Fibroblast of skin of right biceps (primary cell): ENCODE measurements at places on chromosomes 4 and X.

- peak; percentile 19 for DNase-seq
These were observed 95.9 kb downstream of the RASL11B start for GRCh38 chr4:52957835-52958631.

- DNase-seq, result no peak
These were observed 595.3 kb downstream of the BCOR start for GRCh38 chrX:39502486-39502885.

GRCh38 chr4:24372881-24373280 lies 211.5 kb downstream of the DHX15 start:
- DNase-seq, result no peak

- DNase-seq, result no peak
These were observed 136.6 kb upstream of the SPRY1 start for GRCh38 chr4:123259676-123260646.

DNA sequence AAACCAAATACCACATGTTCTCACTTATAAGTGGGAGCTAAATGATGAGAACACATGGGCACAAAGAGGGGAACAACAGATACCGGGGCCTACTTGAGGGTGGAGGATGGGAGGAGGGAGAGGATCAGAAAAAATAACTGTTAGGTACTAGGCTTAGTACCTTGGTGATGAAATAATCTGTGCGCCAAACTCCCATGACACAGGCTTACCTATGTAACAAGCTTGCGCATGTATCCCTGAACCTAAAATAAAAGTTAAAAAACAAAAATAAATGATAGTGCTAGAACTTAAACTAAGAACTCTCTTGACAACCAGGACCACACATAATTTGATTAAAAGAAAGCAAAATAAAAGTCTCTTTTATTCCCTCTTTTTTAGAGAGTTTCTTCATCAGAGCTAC lies 150.6 kb downstream of the CHIC2 start:
- no peak for DNase-seq
